CD4-positive, CD25-positive, alpha-beta regulatory T cell (primary cell): ENCODE measurements at places on chromosomes 12 and 14. TPM values are rescaled to one million over a fixed set of nuclear protein-coding genes. Genes with fewer than 3 reads are reported as not detected.

The ITGA7 gene
- 0.76 TPM for total RNA-seq

The OTUB2 gene
- total RNA-seq, result 0.25 TPM

The KRT85 gene
- not detected for total RNA-seq

The SIX1 gene
- total RNA-seq, result not detected

The GLIPR1L1 gene
- not detected for total RNA-seq

The CISTR gene
- total RNA-seq, result not detected

The NOVA1 gene
- total RNA-seq, result 0.39 TPM
